ENCODE measurements at places on chromosomes 7 and 10.

DNA sequence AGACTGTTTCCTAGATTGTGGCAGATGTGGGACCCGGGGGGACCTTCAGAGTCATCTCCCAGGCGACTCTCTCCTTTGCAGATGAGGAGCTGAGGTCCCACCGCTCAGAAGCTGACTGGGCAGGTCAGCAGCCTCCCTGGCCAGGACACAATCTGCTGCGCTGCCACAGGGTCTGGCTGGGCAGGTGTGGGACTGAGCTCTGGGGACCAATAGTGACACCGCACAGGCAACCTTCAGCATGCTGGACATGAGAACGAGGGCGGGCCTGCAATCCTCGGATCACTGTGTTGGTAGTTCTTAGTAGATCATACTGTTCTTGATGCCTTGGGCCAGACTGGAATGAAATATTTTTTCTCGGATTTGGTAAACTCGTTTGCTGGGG, 20.5 kb upstream of the CRYGN start:
- DNase-seq, result peak; percentile 73

- no peak for DNase-seq
Observed at GRCh38 chr7:67402280-67402679, 405.6 kb downstream of the TYW1 start.

DNA sequence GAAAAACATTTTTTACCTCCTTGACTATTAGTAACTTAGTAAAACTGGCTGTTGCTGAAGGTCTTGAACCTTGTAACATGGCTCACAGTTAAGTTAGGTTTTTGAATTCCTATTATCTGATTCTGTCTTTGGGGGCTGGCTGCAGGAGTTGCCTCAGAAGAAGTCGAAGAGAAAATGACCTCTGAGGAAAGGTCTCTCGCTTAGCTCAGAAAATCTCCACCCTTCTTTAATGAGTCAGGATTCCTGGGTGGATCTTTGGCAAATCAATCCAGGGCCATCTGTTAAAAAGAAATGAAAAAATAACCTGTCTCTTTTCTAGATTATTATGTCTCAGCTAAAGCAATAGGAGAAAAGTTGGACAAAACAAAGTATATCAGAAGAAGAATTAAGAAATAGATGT, 267.8 kb upstream of the SEMA3C start:
- no peak for DNase-seq

- no peak for DNase-seq
Observed at GRCh38 chr7:13115157-13115772, 427.8 kb downstream of the ARL4A start.

GRCh38 chr7:123746931-123747488, 1.8 kb downstream of the WASL start:
- no peak for DNase-seq

DNA sequence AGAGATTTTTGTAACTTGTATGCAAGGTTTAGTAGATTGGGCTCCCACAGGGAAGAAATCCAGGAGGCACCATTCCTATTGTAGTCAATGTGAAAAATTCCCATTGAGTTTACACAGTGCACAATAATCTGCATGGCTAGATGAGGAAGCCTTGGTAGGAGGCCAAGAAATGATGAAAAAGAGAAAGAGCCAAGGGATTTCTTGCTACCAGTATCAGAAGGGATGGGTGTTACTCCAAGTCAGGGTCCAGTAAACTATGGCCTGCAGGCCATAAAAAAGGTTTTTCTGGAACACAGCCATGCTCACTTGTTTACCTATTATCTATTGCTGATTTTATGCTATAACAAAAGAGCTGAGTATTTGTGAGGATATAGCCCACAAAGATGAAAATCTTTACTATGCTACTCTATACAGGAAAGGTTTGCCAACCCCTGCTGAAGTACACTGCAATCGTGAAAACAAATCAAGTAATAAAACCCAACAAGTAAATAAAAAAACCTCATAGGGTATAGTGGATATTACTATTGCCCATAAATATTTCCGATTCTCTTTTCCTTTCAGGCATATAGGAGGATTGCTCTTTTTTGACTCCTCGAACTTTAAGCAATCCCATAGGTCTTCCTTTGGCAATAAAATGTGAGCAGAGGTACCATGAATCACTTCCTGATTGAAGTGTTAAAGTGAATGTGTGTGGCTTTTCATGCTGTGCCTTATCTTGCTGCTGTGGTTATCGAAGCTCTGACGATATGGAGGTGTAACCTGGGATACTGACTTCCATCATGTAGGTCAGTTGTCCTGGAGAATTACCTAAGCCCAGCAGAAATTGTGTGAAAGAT, 256.3 kb upstream of the MAGI2 start:
- no peak for DNase-seq

GRCh38 chr7:154912871-154913637, 89.9 kb downstream of the PAXIP1 start:
- no peak for DNase-seq

DNA sequence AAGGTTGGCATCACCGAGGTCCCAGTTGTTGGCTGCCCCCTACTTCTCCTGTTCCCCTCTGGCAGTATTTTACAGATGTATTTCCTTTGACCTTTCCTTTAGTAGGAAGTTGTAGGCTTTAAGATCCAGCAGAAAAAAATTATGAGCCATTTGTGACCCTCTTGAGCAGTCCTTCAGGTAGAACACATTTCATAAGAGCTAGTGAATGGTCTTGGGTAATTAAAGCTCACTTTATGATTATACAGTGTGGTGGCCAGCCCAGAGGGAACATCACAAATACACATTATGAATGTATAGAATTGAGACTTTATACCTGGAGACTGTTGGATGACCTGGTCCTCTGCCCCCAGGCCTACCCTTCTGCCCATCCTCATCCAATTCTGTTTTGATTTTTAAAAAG, 57.0 kb downstream of the KAT6B start:
- DNase-seq, result no peak

GRCh38 chr7:27647046-27647445, 15.6 kb downstream of the HIBADH start:
- DNase-seq, result no peak

DNA sequence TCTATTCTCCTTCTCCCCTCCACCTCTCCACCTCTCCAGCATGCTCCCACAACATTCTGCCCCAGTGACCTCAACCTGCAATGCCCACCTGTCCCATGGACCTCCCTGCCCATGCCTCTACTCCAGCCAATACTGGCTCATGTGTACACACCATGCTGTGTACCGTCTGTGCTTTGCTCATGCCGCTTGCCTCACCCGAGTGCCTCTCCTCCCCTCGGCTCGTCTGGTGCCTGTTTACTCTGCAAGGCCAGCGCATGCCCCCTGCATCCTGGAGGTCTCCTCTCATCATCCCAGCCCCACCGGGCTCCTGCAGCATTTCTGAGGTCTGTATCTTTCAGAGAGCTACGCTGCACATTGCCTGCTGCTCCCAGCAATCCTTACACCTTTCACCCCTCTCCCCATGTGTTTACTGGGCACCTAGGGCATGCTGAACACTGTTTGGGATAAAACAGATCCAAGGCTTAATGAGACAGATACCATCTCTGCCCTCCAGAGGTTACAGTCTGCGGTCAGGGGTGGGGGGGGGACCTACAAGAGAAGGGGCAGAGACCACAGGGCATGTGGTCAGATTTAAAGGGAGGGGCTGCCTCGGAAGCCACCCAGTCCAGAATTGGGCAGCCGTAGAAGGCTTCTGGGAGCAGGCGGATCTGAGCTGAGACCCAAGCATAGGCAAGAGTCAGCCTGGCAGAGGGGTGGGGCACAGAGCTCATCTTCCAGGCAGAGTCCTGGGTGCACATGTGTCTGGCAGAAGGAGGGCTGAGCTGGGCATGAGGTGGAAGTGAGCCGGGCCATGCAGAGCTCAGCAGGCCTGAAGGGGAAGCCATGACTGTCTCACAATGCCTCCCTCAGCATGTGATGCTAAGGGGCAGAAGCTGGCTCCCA, 29.6 kb upstream of the PSAP start:
- peak; percentile 48 for DNase-seq

- DNase-seq, result no peak
Observed at GRCh38 chr10:122480146-122480833, 18.9 kb downstream of the HTRA1 start.

GRCh38 chr7:157596471-157596870, 259.7 kb downstream of the DNAJB6 start:
- no peak for DNase-seq

GRCh38 chr10:21727452-21728168, 193.6 kb downstream of the MLLT10 start:
- no peak for DNase-seq

GRCh38 chr7:150715738-150716137, 675 bp upstream of the GIMAP1 start:
- DNase-seq, result no peak

- DNase-seq, result no peak
Observed at GRCh38 chr7:157149317-157149716, 10.6 kb downstream of the UBE3C start.

DNA sequence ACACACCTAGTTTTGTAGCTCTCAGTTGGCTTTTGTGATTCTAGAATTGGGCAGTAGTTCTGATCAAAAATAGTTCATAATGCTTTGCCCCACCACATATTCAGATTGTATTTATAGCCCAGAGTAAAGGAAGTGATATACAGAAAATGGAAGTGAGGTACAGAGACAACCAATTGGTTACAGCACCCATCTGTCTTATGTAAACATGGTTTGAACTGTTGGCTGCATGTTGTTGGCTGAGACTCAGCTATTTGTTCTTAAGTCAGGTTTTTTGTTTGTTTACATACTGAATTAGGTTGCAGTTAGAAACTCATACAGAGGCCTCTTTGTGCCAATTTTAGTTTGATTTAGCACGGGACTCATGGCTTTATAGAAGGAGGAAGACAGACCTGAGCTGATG, 158.9 kb upstream of the GPR26 start:
- no peak for DNase-seq

DNA sequence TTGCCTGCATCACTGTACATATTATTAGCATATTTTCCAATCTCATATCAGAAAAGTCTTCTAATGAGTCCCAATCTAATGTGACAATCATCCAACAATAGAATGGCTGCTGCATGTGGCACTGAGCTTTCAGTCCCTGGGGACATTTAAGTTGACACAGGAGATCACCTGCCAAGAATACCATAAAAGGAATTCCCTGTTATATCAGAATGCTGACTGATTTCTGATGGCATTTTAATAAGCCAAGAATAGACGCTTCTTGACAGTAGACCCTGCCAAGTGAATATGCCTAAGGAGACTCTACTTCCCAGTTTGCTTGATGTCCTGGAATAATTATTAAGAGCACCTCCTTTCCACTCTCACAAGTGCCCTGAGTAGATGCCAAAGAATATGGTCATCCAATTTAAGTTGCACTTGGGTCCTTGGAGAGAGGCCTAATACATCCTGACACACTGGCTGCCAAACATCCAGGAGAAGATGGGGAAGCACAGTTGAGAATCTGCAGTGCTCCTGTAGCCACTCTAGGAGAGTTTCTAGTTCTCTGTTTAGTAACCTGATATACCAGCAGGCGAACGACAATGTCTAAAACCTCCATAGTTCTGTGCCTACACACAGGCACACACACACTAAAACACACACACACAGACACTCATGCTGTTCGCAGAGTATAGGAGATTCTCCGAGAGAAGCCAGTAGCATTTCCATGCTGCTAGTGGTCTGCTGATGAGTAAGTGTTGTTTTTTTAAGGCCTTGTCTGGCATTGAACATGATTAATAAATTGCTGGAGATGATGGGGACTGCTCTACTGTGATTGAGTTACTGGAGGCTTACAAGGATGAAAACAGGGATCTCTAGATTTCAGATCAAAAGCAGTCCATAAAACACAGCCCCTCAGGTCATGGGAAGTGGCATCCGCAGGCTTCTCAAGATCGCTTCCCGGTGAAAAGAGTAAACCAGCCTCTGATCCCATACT, 369.6 kb downstream of the KCNMA1 start:
- DNase-seq, result no peak

DNA sequence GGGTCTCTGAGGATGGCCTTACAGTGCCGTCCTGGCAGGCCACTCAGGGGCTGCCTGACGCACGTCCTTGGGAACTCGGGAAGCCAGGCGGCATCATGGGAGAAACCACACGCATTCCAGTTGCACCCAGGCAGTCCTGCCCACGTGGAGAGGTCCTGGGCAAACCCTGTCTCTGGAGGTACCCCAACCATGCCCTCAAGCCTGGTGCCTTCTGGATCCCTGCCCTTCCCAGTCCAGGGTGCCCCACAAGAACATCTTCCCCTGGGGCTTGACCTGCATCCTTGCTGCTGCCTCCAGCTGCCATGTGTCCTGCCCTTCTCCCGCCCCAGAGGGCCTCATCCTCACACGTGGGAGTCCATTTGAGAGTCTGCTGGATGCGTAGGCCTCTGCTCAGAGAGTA, 200.3 kb upstream of the PPP2R2D start:
- no peak for DNase-seq

DNA sequence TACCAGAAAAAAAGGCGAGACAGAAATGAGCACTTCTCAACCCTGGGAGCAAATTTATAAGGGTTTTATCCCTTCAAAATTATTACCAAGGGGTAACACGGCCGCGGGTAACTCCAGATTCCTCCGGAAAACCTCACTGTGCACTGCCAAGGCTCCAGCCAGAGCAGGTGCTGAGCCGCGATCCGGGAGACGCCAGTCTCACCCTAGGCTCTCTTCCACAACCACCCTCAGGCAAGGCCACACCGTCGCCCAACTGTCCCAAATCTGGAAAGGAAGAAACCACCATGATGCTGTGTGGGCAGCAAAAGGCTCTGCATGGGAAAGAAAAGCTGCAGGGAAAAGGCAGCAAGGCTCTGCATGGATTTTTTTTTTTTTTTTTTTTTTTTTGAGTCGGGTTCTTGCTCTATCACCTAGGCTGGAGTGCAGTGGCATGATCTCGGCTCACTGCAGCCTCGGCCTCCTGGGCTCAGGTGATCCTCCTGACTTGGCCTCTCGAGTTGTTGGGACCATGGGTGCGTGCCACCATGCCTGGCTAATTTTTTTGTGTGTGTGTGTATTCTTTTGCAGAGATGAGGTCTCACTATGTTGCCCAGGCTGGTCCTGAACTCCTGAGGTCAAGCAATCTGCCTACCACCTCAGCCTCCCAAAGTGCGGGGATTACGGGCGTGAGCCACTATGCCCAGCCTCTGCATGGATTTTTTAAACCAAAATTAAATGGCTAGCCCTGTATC, 39.0 kb downstream of the MAD1L1 start:
- DNase-seq, result no peak

DNA sequence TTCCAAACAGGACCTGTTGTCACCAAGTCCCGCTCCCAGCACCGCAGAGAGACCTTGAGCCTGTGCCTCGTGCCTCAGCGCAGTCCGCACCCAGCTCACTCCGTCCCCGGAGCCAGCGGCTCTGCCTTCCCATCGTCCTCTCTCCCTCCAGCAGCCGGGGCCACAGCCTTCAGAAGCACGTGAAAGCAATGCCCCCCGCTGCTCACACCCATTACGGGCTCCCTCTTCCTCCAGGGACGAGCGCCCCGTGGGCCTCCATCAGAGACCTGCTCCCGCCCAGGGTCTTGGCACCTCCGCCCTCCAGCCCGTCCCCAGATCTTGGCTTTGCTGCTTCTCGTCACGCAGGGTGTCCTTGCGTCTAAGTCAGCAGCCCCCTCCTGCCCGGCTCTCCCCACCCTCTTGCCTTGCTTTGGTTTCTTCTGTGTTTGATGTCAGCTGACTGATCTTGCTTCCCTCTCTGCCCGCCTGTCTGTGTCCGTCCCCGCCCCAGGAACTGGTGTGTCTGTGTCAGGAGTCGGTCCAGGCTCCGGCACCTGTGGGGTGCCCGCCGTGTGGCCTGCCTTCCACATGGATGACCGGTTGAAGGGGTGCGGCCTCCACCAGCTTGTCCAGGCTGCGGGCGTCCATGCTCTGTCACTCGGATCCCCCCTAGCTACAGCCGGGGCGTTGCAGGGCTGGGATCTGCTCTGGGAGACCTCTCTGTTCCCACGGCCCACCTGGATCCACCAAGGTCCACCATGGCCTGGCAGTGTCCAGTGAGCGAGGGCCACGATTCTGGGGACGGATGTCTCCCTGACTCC, 61.9 kb downstream of the FOXL3 start:
- DNase-seq, result no peak
